ENCODE measurements at places on chromosomes 3 and 15.

DNA sequence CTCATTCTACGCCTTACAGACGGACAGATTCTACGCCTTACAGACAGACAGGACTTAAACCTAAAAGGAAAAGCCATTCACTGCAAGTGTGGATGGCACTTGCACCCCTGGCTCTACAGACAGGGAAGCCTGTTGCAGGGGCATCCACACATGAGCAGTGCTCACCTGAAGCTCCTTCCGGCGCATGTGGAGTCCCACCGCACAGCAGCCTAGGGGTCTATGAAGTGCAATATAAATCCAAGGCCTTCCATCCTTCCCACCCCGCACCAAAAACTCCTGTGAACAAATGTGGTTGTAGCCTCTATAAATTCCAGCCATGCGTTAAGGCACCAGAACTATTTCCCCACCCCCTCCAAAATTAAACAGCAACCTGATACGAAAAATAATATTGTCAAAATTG lies 121.3 kb downstream of the LRIG1 start:
- DNase-seq = no peak

DNA sequence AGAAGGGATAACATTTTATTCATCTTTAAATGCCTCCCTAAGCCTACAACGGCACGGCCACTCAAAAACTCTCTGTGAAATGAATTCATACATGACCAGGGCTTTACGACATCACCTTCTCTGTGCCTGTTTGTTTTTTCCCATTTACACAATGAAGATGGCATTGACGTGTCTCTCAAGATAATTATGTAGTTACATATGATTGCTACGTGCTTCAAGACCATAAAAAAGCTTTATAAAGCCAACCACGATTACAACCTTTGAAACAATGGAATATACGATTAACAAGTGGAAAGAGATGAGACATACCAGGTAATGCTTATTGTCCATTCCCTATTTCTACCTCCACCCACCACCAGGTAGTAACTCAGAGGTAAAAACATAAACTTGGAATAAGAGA lies 168.4 kb downstream of the P3H2 start:
- DNase-seq = no peak

GRCh38 chr3:94525043-94525442 lies 462.2 kb downstream of the NSUN3 start:
- DNase-seq = no peak

DNA sequence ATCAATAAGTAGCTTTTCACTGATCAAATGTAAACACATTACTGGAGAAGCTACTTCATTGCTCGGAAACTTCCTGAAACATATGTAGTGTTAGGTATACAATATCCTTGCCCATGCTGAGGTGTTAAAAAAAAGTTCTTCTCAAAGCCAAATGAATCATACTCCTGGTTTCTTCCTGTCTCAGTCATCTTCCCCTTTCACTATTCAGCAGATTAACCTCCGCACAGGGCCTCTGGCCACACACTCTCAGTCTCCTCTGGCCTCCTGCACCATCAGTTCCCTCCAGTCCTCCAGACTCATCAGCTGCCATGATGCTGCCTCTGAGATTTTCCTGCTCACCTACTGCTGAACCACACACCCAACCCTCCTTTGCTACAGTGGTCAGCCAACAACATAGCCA lies 70.5 kb upstream of the BOC start:
- DNase-seq = no peak

DNA sequence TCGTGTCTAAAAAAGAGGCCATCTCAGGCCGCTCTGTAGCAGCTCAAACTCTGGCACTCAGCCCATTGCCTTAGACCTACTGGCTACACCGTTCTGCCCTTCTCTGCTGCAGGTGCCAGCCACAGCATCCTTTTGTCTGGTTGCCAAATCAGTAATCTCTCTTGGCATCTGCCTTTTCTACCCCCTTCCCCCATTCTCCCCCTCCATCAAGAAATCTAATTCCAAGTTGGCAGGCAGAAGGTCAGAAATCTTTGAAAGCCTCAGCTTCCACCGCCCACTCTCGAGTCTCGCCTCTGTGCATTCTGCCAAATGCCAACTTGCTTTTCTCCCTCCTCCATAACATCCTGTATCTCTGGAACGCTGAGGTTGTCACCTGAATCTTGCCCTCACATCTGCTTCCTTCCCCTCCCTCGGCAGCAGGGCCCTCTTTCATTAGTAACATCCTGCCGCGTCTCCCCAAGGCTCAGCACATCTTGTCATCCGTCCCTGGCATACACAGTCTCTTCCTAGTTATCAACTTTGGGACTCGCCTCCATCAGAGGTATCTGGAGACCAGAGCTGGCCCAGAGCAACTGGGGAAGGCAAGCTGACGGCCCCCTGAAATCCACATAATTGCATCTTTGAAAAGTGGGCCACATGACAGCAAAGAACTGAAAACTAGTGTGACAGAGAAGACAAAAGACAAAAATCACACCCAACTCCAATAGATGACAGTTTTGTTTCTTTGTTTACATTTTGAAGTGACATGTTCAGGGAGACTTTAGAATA lies 312.0 kb upstream of the CCDC54 start:
- DNase-seq = no peak

- no peak for DNase-seq
Measured at GRCh38 chr3:133884887-133885711, 10.6 kb downstream of the RAB6B start.

DNA sequence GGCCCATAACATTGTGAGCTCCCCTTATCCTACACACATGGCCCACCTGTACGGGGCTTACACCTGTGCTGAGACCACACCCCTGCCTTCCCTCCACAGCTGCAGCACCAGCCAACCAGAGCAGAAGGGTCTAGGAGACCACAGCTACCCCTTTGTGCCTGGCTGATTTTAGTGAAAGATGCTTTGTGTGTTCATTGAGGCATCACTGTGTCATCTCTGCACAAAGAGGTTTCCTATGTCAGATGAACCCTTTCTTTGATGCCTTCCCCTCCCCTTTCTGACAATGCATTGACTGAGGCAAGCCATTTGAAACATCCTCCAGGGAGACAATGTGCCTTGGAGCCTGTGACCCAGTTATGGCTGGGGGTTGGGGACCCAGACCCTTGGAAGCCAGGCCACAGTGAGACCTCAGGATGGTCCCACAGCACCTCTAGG lies 54.9 kb upstream of the SLC7A14 start:
- no peak for DNase-seq

DNA sequence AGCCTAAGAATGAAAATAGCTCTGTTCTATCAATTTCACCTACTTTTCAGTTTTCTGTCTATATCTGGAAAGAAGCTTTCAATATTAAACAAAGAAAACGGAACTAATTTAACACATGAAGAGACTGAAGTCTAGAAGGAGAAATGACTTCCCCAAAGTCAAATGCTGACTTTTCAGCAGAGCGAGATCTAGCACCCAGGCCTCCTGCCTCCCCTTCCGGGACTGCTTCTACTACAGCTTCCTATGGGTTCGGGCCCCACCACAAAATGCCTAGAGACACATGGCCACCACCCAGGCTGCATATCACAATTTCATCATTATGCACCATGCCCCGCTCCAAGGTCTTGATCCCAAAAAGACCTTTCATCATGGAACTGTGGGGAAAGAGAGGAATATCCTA lies 104.5 kb downstream of the SST start:
- no peak for DNase-seq

GRCh38 chr3:14261229-14261628 lies 82.6 kb downstream of the LSM3 start:
- DNase-seq = peak; percentile 75

- no peak for DNase-seq
Measured at GRCh38 chr15:68700455-68701123, 120.1 kb downstream of the ANP32A start.

DNA sequence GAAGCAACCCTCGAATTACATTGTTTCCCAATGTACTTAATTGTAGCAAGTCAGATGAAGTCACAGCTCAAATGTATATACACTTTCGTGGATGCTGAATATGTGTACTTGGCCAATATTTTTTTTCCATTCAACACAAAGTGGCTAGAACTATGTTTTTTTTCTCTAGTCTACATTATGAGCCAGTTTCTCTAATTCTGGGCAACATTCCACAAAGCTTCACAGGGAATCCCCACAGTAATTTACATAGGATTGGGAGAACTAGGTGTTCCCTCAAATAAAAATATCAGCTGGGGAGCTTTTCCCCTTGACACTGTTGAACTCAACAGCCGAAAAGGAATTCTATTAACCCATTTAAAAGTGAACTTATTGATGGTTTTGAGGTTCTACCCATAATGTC lies 493.1 kb downstream of the MECOM start:
- DNase-seq = no peak

DNA sequence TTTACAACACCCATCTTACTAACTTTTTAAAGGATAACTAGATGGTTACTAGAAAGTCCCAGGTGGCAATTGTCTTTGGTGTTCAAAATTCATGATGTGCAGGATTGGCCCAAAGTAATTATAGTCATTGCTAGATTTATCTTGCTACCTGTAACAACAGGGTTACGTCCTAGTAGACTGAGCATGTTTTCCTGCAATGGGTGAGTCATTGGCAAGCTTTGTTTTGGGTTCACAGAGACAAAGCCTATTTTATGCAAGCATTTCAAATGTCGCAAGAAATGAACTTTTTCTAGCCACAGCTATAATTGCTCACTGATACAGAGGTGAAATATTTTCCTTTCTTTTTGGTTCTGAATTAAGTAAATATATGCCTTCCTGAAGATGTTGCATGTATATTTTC lies 267.6 kb downstream of the AGBL1 start:
- DNase-seq = no peak

DNA sequence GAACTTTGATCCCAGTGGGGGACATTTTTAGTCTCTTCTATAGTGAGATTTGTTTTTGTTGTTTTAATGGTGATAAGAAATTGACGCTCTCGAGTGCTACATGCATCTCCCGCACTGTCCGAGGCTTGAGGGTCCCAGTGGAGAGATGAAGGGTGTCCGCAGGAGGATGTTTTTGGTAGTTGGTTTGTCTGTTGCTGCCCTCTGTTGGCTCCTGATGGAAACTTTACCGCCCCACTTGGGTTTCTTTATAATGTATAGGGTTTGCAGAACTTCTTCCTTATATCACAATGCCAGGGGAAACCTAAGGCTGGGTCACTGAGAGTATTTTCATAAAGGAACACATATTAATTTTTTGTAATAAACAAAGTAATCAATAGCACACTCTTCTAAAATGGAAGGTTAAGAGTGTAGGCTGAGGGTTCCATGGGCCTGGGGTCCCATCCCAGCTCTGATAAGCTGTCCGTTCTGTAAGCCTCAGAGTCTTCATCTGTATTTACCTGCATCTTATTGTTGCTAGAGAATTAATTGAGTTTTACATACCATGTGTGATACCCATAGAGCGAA lies 185.3 kb upstream of the FEZF2 start:
- DNase-seq = no peak

- DNase-seq = no peak
Measured at GRCh38 chr15:65372787-65373067, 5.1 kb downstream of the IGDCC3 start.

GRCh38 chr3:58120075-58120812 lies 90.5 kb downstream of the DNASE1L3 start:
- DNase-seq = no peak

DNA sequence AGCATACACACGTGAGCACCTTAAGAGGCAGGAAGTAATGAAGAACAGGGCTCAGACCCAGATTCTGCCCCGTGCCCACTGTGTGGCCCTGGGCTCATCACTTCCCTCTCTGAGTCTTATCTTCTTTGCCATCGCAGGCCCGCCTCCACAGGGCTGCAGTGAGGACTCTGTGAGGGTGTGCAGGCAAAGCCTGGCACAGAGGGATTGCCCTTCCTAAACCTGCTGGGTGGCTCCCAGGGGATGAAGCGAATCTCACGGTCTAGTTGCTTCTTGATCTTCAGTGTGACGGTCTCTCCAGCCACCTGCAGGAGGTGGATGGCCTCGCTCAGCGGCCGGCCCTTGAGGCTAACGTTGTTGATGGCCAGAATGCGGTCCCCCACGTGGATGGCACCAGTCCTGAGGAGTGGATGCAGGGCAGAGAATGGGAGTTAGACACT lies 32.8 kb downstream of the GRIP2 start:
- DNase-seq = no peak

GRCh38 chr3:164883171-164883570 lies 195.1 kb downstream of the SI start:
- no peak for DNase-seq

- DNase-seq = no peak
Measured at GRCh38 chr3:190132371-190132770, 11.7 kb upstream of the P3H2 start.

GRCh38 chr3:52781741-52782140 lies 4.3 kb downstream of the ITIH1 start:
- no peak for DNase-seq

- DNase-seq = no peak
Measured at GRCh38 chr15:69997813-69998212, 99.9 kb downstream of the TLE3 start.

- peak; percentile 40 for DNase-seq
Measured at GRCh38 chr3:49602877-49603411, 48.7 kb downstream of the BSN start.

DNA sequence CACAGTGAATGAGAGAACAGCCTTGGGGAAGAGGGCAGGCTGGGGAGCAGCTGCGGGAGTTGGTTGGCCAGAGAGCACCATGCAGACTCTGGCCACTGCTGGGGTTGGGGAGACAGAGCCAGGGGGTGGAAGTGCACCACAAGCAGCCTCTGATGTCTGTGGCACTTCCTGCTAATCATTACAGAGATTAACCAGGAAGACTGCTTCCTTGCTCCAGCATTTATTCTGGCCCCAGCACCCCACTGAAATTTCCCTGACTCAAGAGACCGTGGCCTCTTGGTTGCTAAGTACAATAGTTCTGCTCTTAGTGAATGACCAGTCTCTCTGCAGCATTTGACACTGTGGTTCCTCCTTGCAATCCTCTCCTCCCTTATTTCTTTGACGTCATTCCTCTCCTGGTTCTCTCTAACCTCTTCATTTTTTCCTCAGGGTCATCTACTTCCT lies 266.2 kb upstream of the ROPN1 start:
- no peak for DNase-seq

- no peak for DNase-seq
Measured at GRCh38 chr3:194727435-194728128, 41.9 kb downstream of the FAM43A start.

GRCh38 chr15:65222891-65223290 lies 11.6 kb upstream of the CILP start:
- DNase-seq = no peak

GRCh38 chr3:156150434-156151066 lies 30.2 kb downstream of the KCNAB1 start:
- no peak for DNase-seq

- no peak for DNase-seq
Measured at GRCh38 chr3:44862226-44862637, 520 bp downstream of the TMEM42 start.
